ENCODE measurements at places on chromosomes 4 and X. TPM values are rescaled to one million over a fixed set of nuclear protein-coding genes. Genes with fewer than 3 reads are reported as not detected.

The GPRIN3 gene
- total RNA-seq, result 3.5 TPM

DNA sequence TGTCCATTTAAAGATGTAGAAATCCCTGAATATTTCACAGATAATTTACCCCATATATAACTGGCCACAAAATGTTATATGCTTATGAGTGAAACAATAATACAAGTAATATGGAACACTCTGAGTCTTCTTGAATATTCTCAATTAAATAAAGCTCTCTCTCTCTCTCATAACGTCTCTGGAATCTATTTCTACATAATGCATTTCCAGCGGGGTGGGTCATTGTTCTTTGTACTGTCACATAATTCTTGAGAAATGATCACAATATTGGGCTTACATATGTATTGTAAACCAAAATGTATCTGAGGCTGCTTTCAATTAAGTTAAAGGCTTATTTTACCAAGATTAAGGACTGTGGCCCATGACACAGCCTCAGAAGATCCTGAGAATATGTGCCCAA lies 596.3 kb downstream of the FAT4 start:
- no peak for DNase-seq

The IL9R gene
- not detected for total RNA-seq

DNA sequence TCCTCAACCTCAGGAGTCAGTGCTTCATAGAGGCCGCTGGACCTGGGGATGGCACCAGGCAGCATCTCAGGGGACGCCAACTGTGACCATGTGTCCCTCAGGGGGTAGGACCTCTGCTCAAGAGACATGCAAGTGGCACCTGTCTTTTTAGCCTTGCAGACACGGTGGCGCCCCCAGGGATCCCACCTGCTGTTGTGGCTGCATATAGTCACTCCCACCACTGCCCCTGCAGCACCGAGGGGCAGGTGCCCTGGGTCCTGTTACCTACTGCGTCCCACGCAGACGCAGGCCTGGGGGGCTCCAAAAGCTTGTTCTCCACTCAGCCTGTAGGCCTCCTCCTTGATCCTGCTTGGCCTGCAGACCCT lies 2.5 kb downstream of the MYL5 start:
- no peak for DNase-seq

DNA sequence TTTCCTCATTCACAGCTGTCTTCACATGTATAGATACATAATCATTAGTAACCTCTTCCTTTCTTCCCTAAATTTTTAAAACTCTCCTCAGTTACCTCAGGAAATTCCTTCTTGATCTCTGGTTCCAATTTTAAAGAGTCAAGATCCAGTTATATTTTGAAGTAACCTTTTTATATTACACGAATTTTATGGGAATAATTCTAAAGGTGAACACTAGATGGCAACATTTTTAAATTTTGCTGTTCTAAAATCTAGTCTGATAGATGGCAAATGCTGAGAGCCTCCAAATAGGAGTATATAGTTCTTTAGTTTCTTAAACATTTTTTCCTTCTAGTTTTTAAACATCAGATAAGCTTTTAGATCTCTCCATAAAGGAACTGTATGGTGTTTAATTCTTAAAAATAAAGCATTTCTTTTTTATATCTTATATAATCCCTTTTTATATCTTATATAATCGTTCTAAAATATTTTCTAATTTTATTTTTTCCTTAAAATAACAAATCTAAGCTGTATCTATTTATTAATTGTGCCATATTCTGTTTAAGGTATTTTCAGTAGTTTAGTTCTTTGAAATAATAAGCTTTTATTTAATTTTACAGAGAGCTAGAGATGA lies 37.9 kb upstream of the PAPSS1 start:
- DNase-seq, result peak; percentile 65

GRCh38 chrX:154083126-154083517 lies 14.4 kb downstream of the MECP2 start:
- no peak for DNase-seq

DNA sequence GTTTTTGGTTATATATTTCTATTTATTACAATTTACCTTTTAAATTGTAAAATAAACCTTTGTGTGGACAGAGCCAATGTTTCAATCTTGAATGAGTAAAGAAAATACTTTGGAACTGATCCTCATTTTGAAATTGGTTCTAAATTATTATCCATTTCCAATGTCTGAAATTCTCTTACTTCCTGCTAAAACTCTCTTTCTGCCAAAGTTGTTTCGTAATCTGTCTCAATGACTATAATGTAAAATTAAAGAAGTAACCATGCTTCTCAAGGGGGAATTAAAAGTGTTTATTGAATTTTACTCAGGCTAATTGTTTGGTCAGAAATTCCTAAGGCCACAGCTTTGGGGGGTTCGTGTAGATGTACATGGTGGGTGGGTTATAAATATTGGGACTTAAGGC lies 34.8 kb downstream of the YIPF6 start:
- no peak for DNase-seq

The ZFP42 gene
- 0.10 TPM for total RNA-seq

The SH3BP2 gene
- total RNA-seq, result 11.8 TPM

- DNase-seq, result no peak
Observed at GRCh38 chr4:2733001-2733843, 22.9 kb downstream of the TNIP2 start.

DNA sequence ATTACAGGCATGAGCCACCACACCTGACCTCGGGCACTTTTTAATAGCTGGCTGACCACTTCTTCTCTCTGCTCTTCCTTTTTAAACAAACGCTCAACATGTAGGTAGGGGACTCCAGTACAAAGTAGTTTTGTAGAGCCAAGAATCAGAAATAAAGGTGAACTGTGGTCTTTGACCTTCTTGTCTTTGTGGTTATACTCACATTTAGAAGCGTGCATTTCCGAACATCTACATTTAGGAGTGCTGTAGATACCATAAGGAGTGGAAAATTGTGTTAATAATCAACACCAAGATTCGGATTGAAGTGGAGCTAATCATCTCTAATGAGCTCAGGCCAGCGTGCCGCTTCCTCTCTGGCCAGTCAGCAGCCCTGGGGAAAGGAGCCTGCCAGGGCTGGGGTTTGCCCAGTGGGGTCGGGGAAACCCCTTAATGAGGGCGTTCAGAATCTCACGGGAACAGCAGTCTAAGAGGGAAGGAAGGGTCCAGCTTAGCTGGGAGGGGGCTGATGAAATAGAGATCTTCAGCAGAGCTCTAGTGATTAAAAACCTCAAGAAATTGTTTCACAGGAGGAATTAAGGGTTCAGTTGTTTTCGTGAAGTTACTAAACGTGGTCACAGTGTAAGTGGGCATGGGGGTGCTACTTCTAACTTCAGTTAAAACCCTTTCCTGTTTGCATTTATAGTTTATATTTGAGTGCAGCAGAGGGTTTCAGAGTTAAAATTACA lies 81.2 kb downstream of the GAB1 start:
- DNase-seq, result no peak

The ERAS gene
- 0.20 TPM for total RNA-seq

- peak; percentile 77 for DNase-seq
Observed at GRCh38 chr4:123599061-123599919, 202.7 kb downstream of the SPRY1 start.

- DNase-seq, result peak; percentile 62
Observed at GRCh38 chr4:3491681-3492405, 28.7 kb downstream of the DOK7 start.

GRCh38 chr4:173191623-173192041 lies 23.0 kb downstream of the GALNT7 start:
- peak; percentile 82 for DNase-seq

The USP17L27 gene
- total RNA-seq, result not detected

DNA sequence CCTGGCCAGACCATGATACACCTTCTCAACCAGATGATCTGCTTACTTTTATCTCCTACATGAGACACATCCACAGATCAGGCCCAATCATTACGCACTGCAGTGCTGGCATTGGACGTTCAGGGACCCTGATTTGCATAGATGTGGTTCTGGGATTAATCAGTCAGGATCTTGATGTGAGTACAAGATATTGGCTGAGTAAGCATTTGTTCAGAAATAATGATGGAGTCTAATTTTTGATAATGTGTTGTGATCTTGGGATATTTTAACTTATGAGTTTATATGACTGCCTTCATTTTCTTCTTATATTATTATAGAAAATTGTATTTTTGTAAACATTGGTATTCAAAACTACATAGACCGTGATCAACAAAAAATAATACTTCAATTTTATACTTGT lies 39.4 kb downstream of the SLC10A6 start:
- DNase-seq, result no peak

The CD99 gene
- total RNA-seq, result 41.2 TPM

DNA sequence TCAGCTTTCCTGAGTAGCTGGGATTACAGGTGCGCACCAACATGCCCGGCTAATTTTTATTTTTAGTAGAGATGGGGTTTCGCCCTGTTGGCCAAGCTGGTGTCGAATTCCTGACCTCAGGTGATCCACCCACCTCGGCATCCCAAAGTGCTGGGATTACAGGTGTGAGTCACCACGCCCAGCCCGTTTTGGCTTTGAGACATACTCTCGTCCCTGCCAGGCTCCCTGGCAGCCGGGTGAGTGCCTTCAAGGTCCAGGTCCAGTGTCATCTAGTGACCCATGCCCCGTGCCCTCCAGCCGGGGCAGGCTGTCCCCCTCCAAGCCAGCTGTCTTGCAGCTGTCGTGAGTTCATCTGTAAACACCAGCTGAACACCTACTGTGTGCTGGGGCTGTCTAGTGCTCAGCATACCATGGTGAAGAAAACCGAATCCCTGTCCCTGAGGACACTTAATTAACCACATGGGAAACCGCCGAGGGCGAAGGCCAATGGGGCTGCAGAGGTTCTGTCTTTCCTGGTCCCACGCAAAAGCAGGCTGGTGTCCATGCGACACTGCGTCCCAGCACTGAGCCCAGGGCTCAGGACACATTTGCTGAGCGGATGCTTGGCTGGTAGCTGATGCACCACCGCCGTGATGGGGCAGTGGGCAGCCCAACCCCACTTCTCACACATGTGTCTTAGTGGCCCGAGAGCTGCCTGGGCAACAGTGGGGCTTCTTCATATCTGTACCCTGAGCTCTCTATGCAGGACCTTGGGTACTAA lies 21.9 kb downstream of the NSG1 start:
- no peak for DNase-seq

DNA sequence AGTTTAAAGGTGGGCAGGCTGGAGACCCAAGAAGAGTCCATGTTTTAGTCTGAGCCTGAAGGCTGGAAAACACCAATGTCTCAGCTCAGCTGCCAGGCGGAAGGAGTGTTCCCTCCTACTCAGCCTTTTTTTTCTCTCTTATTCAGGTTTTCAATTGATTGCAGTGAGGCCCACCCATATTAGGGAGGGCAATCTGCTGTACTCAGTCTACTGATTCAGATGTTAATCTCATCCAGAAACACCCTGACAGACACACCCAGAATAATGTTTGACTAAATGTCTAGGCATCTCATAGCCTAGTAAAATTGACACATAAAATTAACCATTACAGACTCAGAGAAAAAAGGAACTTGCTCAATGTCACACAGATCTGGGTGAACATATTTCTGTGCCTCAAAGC lies 347.1 kb downstream of the GBA3 start:
- DNase-seq, result peak; percentile 76

- no peak for DNase-seq
Observed at GRCh38 chr4:2469192-2469984, 482 bp downstream of the RNF4 start.

The LGI2 gene
- under 0.01 TPM for total RNA-seq

GRCh38 chr4:172018358-172018757 lies 205.2 kb downstream of the GALNTL6 start:
- no peak for DNase-seq

DNA sequence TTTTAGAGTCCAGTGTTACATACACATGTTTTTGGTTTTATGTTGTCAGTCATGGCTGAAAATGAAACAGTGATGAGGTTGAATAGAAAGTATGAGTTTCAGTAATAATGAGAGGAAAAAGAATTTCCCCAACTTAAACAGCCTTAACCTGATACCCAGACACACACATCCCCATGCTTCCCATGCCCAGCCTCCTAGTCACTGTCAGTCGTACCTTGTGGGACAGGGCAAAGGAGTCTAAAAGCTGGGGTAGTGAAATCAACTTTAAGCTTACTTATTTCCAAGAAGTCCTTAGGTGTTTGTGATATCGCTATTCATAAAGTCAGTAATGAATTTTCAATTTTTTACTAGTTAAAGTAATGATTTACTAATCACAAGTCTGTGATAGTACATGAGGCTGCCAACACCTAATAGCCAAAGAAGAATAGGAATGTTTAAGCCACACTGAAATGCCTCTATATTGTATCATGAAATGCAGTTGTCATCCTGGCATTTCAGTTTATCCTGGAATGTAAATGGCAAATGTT lies 24.3 kb upstream of the GPR34 start:
- peak; percentile 74 for DNase-seq

GRCh38 chrX:35017284-35017683 lies 74.7 kb downstream of the FAM47B start:
- no peak for DNase-seq

GRCh38 chr4:28973587-28974350 lies 1746.4 kb upstream of the PCDH7 start:
- DNase-seq, result no peak

GRCh38 chrX:21875013-21875412 lies 19.2 kb downstream of the YY2 start:
- DNase-seq, result no peak

DNA sequence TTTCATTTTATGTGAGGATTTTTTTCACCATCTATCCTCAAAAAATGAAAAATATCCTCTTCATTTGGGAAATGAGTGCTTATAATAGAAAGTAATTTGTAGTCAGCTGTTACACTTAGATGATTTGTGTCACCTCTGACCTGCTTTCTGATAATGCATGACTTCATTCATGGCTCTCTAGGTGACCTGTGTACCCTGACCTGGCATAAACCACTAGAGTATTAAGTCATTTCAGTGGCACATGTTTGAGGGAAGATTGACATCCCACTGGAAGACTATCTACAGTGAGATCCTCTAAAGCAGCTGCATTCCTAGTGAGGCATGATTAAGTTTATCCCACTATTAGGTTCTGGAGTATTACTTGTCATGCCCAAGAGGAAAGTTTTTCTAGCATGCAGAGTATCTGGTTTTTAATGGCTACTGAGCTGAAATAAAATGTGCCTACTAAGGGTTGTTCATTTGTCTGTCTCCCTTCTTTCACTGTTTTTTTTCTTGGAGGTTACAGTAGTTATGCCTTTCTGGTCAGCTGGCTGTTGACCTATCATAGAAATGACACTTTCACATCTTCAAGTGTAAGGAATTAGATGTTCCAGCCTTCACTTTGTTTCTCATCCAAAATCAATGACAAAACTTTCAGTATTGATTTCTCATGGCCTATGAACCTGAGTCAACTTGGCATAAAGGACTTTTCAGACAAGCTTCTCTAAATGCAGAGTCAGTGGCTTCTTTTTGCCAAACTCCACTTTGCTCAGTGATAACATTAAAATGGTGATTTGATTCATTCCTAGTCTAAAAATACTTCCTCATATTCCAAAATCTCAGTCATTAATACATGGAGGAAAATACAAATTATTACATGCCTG lies 33.1 kb downstream of the TET2 start:
- DNase-seq, result peak; percentile 50

The TACC3 gene
- 7.6 TPM for total RNA-seq

The F8A3 gene
- total RNA-seq, result 5.6 TPM

The SHOX gene
- total RNA-seq, result not detected

- DNase-seq, result no peak
Observed at GRCh38 chr4:650951-651883, 22.9 kb downstream of the ATP5ME start.

The PNMA6A gene
- total RNA-seq, result 1.5 TPM

- DNase-seq, result peak; percentile 46
Observed at GRCh38 chr4:158255727-158256324, 45.5 kb downstream of the TMEM144 start.
